ENCODE measurements at places on chromosomes 1 and 21. TPM values are rescaled to one million over a fixed set of nuclear protein-coding genes. Genes with fewer than 3 reads are reported as not detected.

The CD84 gene
- 18.8 TPM for total RNA-seq

The DNAI4 gene
- 61.1 TPM for total RNA-seq

The RIIAD1 gene
- 17.1 TPM for total RNA-seq

- no peak for DNase-seq
Measured at GRCh38 chr1:197468543-197469175, 200.6 kb downstream of the CRB1 start.

DNA sequence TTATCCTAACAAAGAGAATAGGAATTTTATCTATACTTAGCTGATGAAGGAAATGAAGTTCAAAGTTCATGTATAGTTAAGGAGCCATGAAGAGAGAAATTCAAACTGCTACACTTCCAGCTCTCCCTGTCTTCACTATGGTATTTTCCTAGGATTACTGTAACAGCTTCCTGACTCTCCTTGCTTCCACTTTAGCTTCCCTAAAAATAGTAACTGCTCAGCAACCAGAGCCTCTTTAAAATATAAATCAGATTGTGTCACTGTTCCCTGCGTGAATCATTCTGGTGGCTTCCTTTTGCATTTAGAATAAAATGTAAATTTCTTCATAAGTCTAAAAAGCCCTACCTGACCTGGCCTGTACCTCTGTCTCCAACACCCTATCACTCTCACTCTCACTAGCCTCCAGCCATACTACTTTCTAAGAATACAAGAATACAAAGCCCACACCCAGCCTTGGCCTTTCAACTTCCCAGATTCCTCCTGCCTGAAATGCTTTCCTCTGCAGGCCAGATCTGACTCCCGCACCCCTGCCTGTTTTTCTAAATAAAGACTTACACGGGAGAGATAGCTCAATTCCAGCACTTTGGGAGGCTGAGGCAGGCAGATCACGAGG lies 30.5 kb downstream of the OR10J1 start:
- DNase-seq, result peak; percentile 19

DNA sequence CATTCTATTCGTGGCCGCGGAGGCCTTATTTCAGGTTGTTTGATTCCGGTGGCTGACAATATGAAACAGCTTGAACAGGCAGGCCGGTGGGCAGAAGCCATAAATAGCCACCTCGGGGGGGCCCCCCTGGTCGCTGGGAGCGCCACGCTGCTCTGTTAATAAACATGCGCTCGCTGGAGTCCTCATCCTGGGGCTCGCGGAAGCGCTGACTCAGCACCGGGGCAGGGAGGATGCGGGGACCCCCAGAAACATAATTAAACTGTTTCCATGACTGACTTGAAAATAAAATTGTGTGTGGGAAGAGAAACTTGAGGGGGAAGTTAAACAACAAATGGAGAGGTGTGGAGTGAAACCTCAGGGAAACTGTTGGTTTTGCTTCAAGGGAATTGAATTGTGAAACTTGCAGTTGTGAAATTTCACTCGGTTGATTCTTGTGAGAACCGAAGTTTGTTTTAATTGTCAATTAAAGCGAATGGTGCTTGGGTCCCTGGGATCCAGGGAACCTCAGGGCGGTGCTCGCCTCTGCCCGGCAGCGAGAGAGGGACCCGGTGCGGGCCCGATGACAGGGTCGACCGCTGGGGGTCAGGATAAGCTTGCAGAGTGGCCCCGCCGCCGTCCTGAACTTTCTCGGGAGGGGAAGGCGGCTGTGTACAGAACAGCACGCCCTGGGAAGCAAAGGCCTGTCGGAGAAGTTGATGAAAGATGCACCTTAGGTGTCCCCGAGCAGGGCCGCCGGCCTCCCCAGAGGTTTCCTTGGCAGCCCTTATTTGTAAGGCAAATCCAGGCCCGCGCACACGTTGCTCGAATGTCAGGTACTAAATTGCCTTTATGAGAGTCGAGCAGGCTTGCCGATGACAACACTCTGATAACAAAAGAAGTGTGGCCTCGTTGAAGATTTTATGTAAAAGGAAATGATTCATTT lies 176.9 kb upstream of the LMO4 start:
- peak; percentile 88 for DNase-seq
